ENCODE measurements at places on chromosomes 13 and 19.

DNA sequence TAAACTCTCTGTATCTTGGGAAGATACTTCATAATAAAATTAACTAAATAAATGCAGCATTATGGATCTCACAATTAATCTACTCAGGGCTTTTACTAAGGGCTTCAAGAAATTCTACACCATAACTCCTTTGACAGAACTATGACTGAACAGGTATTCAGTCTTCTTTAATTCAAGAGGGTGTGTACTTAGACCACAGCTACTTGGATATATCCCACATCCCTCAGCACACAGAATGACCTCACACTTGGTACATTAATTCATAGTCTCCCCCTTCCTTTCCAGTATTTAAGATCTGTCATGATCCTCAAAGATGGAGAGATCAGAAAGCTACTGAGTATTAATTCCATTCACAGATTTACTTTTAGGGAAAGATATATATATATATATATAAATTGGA lies 11.6 kb downstream of the DIAPH3 start:
- no peak for DNase-seq

DNA sequence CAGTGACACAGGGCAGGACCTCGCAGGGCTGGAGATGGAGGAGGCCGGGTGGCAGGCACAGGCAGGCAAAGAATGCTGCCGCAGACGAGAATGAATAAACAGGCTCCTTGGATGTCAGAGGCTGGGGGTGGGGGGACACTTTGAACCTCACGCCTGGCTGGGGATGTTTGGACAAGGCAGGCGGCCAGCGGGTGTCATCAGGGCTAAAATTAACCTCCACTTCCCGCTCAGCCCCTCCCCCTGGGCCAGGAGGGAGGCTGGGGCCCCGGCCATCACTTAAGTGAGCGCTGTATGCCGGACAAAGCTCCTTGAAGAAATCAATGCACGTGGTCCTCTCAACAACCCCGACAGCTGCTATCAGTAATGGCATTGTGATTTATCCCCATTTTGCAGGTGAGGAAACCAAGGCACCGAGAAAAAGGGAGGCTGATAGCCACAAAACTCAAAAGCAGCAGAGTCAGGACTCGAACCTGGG lies 10.3 kb upstream of the FUT5 start:
- DNase-seq = no peak

DNA sequence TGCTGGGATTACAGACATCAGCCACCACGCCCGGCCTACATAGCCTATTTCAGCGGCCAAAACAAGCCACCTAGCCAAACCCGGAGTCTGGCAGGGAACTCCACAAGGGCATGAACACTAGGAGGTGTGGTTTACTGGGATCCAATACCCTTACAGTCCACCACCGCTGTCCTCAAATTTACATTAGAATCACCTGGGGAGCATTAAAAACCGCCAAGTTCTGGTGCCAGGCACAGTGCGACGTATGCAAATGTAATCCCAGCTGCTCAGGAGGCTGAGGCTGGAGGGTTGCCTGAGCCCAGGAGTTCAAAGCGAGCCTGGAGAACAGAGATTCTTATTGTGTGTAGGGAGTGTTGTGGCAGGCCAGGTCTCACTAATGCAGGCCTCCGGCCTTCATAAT lies 4.2 kb upstream of the AP1M1 start:
- no peak for DNase-seq

- no peak for DNase-seq
Measured at GRCh38 chr13:50914848-50915247, 5.3 kb downstream of the RNASEH2B start.

Data from Ammon's horn (tissue), 1 donor.